ENCODE measurements at places on chromosomes 2 and 18.

DNA sequence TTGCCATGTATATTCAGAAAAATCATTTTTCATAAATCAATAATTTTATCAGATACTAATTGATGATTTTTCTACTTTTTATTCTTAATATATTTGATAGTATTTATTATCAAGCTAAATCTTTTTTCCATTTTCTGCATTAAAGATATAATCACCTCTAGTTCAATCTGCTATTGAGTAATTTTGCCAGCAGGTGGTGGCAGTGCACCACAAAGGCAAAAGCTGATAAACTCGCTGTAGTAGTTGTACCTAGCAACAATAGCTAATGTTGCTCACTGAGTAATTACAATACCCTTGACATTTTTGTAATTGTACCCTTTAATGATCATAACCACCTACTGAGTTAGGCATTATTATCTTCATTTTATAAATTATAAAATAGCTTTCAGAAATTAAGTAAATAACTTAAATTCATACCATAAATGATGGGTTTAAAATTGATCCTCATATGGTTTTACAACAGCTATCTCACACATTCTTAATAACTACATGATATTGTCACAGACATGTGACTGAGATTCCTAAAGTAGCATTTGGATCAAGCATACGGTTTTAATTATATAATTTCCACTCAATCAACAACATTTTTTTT lies 52.0 kb upstream of the CALCRL start:
- no peak overlapping the region for H3K4me3 ChIP-seq
- no peaks in the 10 kb centered on the region for H3K36me3 ChIP-seq
- H3K27ac ChIP-seq, result no peak overlapping the region
- no peaks in the 10 kb centered on the region for H3K27me3 ChIP-seq
- DNase-seq, result peak; percentile 11

DNA sequence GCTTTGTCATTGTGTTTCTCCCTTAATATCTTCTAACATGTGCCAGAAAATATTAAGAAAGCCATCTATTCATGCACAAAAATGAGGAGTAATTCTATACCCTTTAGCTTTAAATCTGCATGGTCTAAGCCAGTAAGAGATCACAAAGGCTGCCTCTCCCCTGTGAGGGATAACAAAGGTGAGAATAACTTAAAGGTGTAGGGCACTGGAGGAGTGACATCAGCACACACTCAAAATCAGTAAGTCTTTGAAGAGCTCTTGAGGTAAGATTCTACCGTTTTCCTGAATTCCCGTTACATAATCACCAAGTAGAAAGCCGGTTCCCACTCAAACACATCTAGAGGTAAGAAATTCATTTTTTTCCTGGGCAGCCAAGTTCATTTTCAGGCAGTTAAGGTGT lies 123.9 kb upstream of the SULT1C3 start:
- H3K27ac ChIP-seq, result no peak overlapping the region
- no peaks in the 10 kb centered on the region for H3K4me1 ChIP-seq
- peaks cover 3% of the 10 kb centered on the region for H3K27me3 ChIP-seq
- no peak overlapping the region for H3K4me3 ChIP-seq

DNA sequence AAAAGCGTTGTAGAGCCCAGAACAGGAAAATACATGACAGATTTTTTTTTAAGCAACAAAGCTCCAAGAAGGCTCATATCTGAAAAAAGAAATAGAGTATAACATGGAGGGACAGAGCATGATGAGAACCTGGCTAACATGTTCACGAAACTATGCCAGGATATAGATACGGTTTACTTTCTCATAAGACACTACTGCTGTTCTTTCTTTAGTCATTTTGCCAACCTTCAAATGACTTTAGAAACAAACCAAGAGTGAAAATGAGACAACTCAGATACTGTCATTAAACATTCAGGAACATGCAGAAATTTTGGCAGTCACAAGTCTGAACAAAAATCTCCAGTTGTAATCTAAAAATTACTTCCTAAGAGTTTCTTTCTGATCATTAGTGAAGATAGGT lies 14.3 kb downstream of the LPIN2 start:
- H3K4me3 ChIP-seq, result no peak overlapping the region
- no peak overlapping the region for H3K27ac ChIP-seq
- peaks cover 42% of the 10 kb centered on the region for H3K4me1 ChIP-seq

GRCh38 chr2:107595749-107596148 lies 230.9 kb upstream of the RGPD4 start:
- no peaks in the 10 kb centered on the region for H3K36me3 ChIP-seq
- H3K27me3 ChIP-seq, result no peaks in the 10 kb centered on the region
- DNase-seq, result no peak
- H3K27ac ChIP-seq, result no peak overlapping the region
- H3K4me1 ChIP-seq, result no peaks in the 10 kb centered on the region

- no peak for DNase-seq
- peaks cover 10% of the 10 kb centered on the region for H3K27me3 ChIP-seq
- no peak overlapping the region for H3K4me3 ChIP-seq
- peaks cover 12% of the 10 kb centered on the region for H3K4me1 ChIP-seq
These were observed 75.1 kb upstream of the TWIST2 start for GRCh38 chr2:238772635-238773297.

DNA sequence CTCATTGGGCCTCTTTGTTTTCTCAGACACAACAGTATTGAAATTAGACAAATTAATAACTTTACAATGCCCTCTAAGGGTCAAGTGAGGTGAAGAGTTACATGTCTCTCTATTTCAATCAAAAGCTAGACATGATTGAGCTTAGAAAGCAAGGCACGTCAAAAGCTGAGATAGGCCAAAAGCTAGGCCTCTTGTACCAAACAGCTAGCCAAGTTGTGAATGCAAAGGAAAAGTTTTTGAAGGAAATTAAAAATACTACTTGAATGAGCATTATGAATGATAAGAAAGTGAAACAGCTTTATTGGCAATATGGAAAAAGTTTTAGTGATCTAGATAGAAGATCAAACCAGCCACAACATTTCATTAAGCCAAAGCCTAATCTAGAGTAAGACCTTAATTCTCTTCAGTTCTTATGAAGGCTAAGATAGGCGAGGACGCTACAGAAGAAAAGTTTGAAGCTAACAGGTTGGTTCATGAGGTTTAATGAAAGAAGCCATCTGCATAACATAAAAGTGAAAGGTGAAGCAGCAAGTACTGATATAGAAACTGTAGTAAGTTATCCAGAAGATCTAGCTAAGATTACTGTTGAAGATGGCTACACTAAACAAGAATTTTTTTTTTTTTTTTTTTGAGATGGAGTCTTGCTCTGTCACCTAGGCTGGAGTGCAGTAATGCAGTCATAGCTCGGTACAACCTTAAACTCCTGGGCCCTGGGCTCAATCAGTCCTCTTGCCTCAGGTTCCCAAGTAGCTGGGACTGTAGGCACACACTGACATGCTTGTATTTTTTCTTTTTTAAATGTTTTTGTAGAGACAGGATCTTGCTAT lies 65.5 kb downstream of the FAM117B start:
- peaks cover 20% of the 10 kb centered on the region for H3K4me1 ChIP-seq
- no peaks in the 10 kb centered on the region for H3K27me3 ChIP-seq
- peak overlapping the region; percentile 60 for H3K27ac ChIP-seq
- no peak overlapping the region for H3K4me3 ChIP-seq
- peaks cover 9% of the 10 kb centered on the region for H3K36me3 ChIP-seq
- DNase-seq, result no peak

DNA sequence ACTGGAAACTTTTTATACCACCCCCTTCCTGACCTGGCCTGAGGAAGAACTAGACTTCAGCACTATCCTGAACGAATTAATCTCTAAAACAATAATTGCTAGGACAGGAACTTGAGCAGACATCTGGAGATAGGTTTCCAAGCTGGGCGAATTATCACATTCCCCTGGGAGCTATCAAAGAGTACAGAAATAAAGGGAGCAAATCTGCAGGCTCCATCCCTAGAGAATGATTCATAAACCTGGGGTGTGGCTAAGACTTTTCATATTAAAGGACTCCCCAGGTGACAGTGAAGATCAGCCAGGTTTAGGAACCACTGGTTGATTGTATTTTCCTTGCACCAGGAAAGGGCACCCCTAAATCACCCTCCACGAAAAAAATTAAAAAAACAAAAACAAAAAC lies 105.6 kb upstream of the NOL4 start:
- H3K4me1 ChIP-seq, result no peaks in the 10 kb centered on the region
- DNase-seq, result no peak
- H3K27me3 ChIP-seq, result no peaks in the 10 kb centered on the region
- no peaks in the 10 kb centered on the region for H3K36me3 ChIP-seq
- H3K4me3 ChIP-seq, result no peak overlapping the region

- no peak for DNase-seq
- no peaks in the 10 kb centered on the region for H3K27me3 ChIP-seq
- no peaks in the 10 kb centered on the region for H3K36me3 ChIP-seq
- no peaks in the 10 kb centered on the region for H3K4me1 ChIP-seq
- H3K27ac ChIP-seq, result no peak overlapping the region
These were observed 432.0 kb downstream of the CCDC85A start for GRCh38 chr2:56615760-56616159.

GRCh38 chr2:28348149-28348567 lies 44.5 kb upstream of the FOSL2 start:
- H3K4me1 ChIP-seq, result peaks cover 17% of the 10 kb centered on the region
- peak; percentile 37 for DNase-seq
- no peaks in the 10 kb centered on the region for H3K36me3 ChIP-seq
- peaks cover 4% of the 10 kb centered on the region for H3K27me3 ChIP-seq
- no peak overlapping the region for H3K4me3 ChIP-seq

GRCh38 chr2:208013285-208014178 lies 11.8 kb downstream of the PLEKHM3 start:
- peaks cover 20% of the 10 kb centered on the region for H3K36me3 ChIP-seq
- peaks cover 30% of the 10 kb centered on the region for H3K4me1 ChIP-seq
- no peak for DNase-seq
- peak overlapping the region; percentile 75 for H3K27ac ChIP-seq
- H3K4me3 ChIP-seq, result no peak overlapping the region

DNA sequence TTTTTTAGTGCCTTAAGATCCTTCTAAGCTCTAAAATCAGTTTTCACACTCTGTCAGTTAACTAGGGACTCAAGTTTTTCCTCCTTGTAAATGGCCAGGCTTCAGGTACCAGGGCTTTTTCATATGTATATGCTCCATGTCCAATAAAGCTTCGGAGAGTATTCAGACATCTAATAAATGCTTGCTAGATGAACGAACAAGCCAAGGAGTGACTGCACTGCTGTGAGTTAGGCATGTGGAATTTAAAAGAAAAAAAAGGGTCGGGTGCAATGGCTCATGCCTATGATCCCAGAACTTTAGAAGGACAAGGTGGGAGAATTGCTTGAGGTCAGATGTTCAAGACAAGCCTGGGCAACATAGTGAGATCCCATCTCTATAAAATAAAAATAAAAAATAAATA lies 81.9 kb downstream of the CDH2 start:
- H3K36me3 ChIP-seq, result no peaks in the 10 kb centered on the region
- H3K4me1 ChIP-seq, result no peaks in the 10 kb centered on the region
- no peak overlapping the region for H3K27ac ChIP-seq
- no peak for DNase-seq

DNA sequence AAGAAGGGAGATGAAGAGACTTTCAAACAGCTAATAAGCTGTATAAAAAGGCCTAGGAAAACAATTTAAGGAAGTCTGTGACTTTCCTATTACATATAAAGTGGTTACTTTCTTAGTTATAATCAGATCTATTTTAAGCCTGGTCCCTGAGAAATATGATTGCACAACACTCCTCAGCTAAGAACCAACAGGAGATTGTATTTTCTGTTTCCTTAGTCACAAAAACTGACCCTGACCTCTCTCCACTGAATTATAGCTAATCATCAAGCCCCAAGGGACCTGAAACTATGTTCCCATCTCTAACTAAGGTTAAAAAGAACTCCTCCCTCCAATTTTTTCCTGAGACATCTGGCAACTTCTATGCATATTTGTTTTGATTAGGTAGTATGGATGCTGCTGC lies 106.9 kb downstream of the ROCK1 start:
- no peak overlapping the region for H3K4me3 ChIP-seq
- H3K27me3 ChIP-seq, result no peaks in the 10 kb centered on the region
- H3K27ac ChIP-seq, result no peak overlapping the region
- DNase-seq, result no peak

DNA sequence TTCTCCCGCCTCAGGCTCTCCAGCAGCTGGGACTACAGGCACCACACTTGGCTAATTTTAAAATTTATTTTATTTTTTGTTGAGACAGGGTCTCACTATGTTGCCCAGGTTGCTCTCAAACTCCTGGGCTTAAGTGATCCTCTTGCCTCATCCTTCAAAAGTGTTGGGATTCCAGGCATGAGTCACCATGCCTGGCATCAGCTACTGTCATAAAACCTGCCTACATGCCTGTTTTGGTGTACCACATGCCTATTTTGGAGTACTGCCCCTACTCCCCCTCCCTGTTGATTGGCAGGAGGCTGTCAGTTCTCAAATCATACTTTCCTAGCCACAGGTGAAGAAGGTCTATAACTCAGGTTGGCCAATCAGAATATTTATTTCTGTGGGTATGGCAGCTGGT lies 64.0 kb downstream of the CHST9 start:
- H3K36me3 ChIP-seq, result no peaks in the 10 kb centered on the region
- no peak overlapping the region for H3K4me3 ChIP-seq
- no peak for DNase-seq
- no peaks in the 10 kb centered on the region for H3K4me1 ChIP-seq
- H3K27ac ChIP-seq, result no peak overlapping the region
- no peaks in the 10 kb centered on the region for H3K27me3 ChIP-seq

DNA sequence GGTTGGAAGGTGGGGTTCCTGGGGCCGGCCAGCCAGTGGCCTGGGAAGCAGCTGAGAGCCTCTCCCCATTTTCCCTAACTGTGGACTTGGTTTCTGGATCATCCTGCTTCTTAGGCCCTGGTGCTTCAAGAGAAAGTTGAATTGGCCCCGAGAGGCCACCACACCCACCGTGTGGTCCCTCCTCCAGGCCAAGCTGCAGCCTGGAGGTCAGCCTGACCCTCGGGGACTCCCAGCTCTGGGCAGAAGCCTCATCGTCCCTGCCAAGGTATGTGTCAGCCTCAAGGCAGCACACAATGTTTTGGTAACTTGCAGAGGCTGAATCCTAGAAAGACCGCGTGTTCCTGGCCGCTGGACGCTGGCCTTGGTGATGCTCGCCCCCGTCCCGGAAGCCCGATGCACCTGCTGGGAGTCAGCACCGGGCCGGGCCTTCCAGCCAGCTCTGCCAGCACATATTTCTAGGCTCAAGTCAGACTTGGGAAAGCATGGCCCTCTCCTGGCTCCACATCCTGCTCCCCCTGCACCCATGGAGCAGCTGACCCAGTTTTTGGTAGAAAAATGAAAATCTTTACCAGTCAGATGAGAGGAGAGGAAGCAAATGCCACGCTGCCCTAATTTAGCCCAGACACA lies 72.6 kb downstream of the ACTR2 start:
- peaks cover 5% of the 10 kb centered on the region for H3K27me3 ChIP-seq
- peaks cover 30% of the 10 kb centered on the region for H3K4me1 ChIP-seq
- peak overlapping the region; percentile 78 for H3K4me3 ChIP-seq
- peak overlapping the region; percentile 89 for H3K27ac ChIP-seq

DNA sequence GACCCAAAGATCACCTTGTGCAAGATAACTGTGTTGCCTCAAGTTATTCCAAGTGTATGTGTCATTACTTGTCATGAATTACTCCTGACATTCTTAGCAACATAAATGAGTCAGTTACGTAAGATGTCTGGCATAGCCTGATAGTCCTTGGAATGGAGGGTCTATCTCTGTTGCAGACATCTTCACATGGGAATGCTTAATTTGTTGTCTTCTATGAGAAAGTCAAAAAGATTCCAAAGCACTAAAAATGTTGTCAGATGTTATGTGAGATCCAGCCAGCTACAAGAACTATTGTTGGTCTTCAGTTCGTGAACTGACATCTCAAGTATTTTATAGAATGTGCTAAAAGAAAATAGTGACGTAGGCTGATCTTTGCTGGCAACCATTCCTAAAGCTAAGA lies 178.2 kb upstream of the RASGRP3 start:
- H3K27me3 ChIP-seq, result no peaks in the 10 kb centered on the region
- DNase-seq, result no peak

GRCh38 chr2:43885132-43885632 lies 46.4 kb downstream of the ABCG8 start:
- no peaks in the 10 kb centered on the region for H3K27me3 ChIP-seq
- no peak for DNase-seq
- no peaks in the 10 kb centered on the region for H3K4me1 ChIP-seq
- no peak overlapping the region for H3K4me3 ChIP-seq
- H3K27ac ChIP-seq, result no peak overlapping the region
